ENCODE measurements at places on chromosomes 12 and 14.

DNA sequence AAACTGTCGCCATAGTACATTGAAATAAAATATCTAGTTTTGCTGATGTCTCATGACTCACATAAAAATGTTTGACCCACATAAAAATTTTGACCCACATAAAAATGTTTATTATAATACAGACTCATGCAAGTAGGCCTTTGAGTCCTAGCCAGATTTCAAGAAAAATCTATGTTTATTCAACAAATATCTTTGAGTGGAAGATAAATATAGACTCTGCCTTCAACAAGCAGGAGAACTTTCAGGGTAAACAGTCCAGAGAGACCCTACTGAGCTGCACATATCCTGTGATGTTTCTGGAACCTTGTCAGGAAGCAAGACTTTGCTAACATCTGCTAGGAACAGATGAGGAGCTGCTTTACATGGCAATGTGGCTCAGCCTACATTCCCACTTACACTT is 283.1 kb downstream of the MDGA2 start:
- no peak for DNase-seq

- DNase-seq, result no peak
Measured at GRCh38 chr12:58291106-58291505, 349.7 kb downstream of the ATP23 start.

DNA sequence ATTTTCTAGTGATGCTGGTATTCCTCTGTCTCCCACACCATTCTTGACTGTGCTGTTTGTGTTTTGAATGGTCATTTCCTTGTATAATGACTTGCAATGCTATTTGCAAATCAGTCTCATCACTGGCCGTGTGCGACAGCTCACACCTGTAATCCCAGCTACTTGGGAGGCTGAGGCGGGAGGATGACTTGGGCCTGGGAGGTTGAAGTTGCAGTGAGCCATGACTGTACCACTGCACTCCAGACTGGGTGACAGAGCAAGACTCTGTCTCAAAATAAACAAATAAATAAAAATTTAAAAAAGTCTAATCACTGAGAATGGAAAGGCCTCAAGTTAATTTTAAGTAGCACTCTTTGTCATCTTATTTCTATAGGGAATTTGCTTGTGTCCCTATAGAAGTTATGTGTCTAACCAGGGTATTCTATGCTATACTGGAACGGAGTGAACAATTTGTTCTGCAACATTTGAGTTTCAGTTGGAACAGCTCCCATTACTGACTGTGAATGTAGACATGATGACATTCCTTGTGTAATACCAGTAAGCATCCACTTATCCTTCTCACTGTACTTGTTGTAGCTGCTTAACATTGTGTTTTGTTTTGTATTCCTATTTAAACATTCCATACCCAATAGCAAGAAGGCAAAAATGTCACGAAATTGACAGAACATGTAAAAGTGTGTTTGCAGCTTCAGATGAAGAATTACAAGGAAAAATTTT is 126.3 kb downstream of the MGST1 start:
- no peak for DNase-seq

DNA sequence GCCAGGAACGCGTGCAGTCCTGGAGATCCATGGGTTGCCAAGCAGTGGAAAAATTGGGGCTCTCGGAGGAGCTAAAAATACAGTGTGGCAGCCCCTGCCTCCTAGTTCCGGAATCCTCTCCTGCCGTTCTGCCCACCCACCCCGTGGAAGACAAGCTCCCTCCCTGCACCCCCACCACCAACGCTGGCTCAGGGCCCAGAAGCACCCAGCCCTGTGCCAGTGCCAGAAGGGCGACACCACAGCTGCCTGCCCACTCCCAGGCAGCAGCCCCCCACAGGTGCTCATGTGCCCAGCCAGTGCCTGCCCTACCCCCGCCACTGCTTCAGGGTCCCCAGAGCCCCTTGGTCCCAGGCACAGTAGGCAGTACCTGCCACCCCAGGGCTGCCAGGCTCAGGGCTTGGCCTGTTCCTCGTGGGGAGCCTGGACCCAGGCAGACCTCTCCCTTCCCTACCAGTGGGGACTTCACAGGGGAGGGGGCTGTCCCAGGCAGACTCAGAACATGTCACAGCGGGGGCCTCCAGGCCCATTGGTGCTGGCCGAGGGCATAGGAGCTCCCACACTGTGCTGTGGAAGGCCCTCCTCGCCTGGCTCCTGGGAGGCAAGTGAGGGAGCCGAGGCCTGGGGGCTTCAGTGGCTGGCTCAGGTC is 7.4 kb downstream of the INF2 start:
- DNase-seq, result no peak

- no peak for DNase-seq
Measured at GRCh38 chr12:89791286-89791685, 82.6 kb upstream of the ATP2B1 start.

Data from stimulated activated CD4-positive, alpha-beta T cell treated with anti-CD3 and anti-CD28 coated beads, Interleukin-1b, Interleukin-23, amount 100 ng/mL, for 24 hours (primary cell).